Activated T-helper 1 cell treated with anti-CD3 and anti-CD28 coated beads, Interleukin-12 subunit alpha, Interleukin-12 subunit beta, Interleukin-2, Interleukin-4 antibody, amounts not matched to agents 30 ng/mL and 10 ng/mL and 1 ng/mL, durations not matched to agents 14 hours and 24 hours and 36 hours (primary cell): ENCODE measurements at places on chromosomes 2 and 18. TPM values are rescaled to one million over a fixed set of nuclear protein-coding genes. Genes with fewer than 3 reads are reported as not detected.
A peak's percentile ranks its signal among the peaks of the same experiment; 100 is the strongest.

- no peak for DNase-seq
Measured at GRCh38 chr18:35377875-35378573, 887 bp upstream of the ZNF396 start.

DNA sequence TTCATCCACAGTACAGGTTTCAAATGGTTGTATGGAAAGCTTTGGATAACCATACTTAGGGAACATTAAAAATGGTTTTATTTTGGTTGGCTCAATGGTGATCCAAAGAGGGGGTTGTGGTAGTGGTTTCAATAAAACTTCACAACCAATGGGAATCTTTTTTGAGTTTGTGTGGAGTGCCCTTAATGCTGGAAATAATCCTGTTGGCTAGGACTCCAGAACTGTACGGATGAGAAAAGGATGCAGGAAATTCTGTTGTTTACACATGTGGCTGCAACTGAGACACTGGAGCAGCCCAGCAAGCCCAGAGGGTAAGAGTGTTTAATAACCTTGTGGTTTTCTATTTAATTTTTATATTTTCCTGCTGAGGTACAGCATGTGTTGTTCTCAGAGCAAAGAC is at the start of gene CCDC102B:
CCDC102B (plus strand) TSS at position 210 of the 400 bp plus-strand sequence. CDS start 38,684 bp downstream, outside the sequence.
- no peak for DNase-seq

- DNase-seq, result no peak
Measured at GRCh38 chr2:239758279-239758877, 266.8 kb downstream of the NDUFA10 start.

DNA sequence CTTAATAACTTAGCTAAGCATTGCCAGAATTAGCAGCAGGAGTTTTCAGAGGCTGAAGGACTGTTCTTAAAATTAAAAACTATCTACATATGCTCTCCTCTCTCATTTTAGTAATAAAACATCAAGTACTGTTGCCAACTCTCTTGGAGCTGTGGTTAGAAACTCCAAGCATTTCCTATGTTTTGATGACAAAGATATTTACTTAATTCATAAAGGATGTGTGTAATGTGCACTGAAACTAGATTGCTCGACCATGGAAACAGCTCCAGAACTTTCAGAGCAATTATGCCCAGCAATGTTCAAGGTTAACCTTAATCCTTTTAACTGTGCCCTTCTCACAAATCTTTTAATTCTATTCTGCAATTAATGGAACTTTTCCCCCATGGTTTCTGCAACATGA is 8.4 kb downstream of the GRP start:
- no peak for DNase-seq

DNA sequence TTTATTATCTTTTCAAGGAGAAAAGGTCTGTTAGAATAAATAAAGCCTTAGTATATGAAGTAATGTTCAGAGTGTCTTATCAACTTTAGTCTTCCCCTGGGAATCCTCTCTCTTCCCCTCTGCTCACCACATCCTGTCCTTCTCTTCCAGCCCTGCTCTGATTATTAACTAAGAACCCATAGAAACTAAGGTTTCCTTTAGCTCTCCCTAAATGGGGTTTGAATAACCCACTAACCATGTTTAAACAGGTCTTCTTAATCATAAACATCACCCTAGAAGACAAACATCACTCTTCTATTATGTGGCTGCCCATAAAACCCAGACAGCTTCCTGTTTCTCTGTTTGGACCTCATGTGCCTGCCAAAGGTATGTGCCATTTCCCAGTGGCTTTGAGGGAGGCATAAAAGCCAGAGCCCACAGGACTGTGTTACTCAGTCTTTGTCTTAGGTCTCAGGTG is 50.1 kb downstream of the SLC14A1 start:
- no peak for DNase-seq

DNA sequence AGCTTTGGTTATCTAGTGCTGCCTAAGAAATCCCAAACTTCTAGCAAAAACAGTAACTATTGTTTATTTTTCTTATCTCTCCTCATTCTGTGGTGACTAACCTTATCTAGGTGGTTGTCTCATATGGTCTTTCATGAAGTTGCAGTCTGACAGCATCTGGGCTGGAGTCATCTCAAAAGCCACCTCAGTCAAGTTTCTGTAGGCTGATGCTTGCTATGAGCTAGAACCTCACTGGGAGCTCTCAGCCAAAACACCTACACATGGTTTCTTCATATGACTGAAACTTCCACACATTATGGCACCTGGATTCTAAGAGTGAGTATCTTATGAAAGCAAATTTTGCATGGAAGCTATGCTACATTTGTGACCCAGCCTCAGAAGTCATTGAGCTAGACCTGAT is 596.4 kb upstream of the VRK2 start:
- DNase-seq, result no peak

GRCh38 chr2:214575030-214575429 is 164.2 kb downstream of the VWC2L start:
- no peak for DNase-seq

GRCh38 chr2:118121986-118122524 is 33.8 kb downstream of the INSIG2 start:
- no peak for DNase-seq

DNA sequence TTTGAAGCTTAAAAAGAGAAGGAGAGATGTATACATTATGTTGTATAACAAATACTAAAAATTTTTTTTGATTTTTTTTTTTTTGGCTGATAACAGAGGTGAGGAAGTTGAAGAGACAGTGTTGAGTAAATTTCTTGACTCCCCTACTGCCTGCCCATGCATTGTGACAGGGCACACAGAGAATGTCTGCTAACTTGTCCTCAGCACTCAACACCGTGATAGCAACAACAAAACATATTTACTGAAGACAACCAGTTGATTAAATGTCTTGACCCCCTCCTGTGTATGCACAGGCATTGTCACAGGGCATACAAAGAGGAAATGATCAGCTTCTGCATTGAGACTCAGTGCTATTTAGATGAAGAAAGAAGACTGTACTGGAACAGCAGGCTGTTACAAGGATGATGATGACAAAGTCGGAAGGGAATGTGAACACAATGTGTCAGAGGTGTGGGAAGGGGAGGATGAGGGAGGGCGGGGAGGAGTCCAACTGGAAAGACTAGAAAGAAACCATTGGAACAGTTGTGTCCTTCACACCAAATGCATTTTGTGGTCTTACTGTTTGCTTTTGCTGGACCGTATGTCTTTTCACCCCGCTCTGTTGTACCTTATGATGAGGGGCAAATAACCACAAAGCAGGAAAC is 89.5 kb downstream of the CERS6 start:
- DNase-seq, result no peak

DNA sequence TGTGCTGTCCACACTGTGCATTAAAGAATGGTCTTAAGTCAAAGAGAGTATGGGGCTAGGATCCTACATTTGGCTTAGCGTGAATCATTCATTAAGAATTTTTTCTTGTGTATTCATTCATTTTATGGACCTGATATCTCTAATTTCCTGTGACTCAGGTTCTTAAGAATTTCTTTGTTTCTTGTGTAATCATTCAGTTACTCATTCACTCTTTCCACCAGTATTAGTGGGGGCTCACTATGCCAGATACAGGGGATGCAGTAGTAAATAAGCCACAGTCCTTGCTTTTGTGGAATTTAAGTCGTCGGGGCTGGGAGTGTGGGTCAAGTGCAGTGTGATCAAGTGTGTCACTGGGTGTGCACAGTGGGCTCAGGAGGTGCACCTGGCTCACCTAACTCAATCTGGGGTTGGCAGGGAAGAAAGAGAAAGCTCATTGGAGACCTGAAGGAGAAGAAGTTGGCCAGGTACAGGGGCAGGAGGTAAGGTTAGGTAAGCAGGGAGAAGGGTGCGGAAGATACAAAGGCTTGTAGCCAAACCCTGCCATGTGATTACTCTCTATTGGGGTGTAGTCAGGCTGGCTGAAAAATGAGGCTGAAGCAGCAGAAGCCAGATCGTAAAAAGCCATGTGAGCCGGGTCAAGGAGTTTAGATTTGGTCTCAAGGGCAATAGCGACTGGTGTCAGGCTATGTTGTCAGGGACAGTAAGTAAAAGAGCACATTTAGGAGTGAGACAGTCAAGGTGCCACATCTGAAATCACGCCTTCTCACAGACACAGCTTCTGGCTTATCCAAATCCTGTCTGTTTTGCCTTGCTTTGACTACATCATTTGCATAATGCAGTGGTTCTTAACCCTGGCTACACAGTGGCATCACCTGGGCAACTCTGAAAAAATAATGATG is 67.2 kb downstream of the KCTD1 start:
- DNase-seq, result no peak

GRCh38 chr18:3405713-3406112 is 44.3 kb upstream of the TGIF1 start:
- no peak for DNase-seq

- no peak for DNase-seq
Measured at GRCh38 chr2:104701411-104701911, 152.5 kb upstream of the POU3F3 start.

DNA sequence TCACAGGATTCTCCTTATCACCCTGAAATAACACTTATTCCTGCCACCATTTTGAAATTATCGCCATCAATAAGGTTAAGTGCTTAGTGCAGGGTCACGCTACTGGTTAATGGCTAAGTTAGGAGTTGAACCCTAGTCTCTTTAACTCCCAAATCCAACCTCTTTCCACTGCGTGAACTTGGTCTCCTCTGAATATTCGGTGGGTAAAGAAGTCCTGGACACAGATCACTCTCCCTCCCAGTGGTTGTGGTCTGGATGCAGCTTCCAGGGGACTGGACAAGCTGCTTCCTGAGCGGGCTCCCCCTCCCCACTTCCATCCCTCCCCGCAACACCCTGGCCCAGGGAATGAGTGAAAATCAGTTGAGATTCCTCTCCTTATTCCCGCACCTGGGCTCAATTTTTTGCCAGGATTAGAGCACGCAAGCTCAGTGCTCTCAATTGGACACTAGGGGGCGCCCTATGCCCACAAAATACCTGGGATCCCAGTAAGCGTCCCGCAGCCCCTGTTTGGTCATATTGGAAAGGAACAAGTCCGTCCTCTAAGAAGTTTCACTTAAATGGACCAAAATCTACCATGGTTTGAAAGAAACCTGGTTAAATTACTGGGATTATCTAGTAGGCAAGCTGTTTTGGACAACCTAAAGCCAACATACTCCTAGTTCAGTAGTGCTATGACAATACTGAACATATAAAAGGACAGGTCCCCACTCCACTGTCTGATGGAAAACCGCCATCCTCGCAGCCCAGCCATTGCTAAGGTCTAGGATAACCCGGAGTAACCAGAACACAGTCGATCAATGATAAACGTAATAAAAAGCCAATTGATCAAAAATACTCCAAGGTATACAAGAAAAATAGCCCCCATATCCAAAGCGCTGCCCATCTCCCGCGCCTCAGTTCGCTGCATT is 40.4 kb downstream of the DHRS9 start:
- DNase-seq, result peak; percentile 58

- DNase-seq, result no peak
Measured at GRCh38 chr2:238325694-238326093, 5.4 kb downstream of the TRAF3IP1 start.

- no peak for DNase-seq
Measured at GRCh38 chr2:239154971-239155805, 245.6 kb downstream of the HDAC4 start.

DNA sequence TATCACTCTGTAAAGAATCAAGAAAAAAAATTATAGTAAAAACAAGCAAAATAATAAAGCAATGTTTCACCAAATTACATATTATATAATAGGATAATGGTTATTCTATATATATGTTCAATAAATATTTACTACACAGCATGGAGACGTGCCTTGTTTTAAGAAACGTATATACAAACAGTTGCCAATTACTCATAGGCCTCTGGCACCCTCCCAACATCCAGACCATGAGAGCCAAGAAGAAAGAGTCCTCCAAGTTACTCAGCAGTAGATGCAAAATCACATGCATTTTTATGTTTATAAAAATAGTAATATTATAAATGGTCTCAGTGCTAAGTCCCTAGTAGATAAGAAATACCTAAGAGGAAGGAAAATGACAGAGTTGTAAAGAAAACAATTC is 64.8 kb downstream of the REV1 start:
- no peak for DNase-seq

DNA sequence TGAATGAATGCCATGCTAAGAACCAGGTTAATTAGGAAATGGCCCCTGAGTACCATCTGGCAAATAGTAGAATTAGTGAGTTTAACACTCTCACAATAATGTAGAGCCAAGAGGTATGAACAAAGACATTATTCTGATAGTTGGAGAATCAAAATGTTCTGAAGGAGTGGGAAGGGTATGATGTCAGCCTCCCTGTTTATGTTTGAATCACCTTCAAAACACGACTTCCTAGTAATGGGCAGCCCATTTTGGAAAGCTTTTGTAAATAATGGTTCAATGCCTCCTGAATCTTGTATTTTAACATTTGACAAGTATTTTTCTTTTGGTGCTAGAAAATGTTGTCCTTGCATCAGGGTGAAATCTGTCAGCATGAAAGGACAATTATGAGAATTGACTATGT is 108.3 kb downstream of the DSEL start:
- no peak for DNase-seq

DNA sequence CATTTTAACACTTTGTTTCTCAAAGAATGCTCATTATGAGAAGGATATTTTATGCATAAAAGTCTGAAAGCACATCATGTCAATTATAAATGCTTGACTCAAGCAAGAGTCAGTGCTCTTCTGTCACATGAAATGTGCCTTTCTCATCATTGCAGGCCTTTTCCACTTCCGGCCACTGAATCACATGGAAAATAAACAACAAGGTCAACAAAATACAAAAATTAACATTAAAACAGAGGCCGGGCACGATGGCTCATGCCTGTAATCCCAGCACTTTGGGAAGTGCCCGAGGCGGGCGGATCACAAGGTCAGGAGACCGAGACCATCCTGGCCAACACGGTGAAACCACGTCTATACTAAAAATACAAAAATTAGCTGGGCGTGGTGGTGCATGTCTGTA is 480.6 kb downstream of the SPAG16 start:
- DNase-seq, result no peak

GRCh38 chr2:25544445-25544844 is 128.9 kb downstream of the DTNB start:
- no peak for DNase-seq

GRCh38 chr2:138476186-138476585 is 25.4 kb upstream of the SPOPL start:
- DNase-seq, result no peak

DNA sequence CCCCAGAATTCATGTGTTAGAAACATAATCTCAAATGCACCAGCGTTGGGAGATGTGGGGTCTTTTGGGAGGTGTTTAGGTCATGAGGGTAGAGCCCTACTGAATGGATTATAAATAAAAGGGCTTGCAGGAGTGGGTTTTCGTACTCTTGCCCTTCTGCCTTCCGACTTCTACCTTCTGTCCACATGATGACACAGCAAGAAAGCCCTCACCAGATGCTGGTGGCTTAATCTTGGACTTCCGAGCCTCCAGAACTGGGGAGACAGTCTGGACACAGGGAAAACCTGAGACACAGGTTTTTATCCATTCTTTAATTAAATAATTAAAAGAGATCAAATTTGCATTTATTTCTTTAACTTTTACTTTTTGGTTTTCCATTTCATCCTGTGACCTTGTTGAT is 87.8 kb downstream of the DIS3L2 start:
- no peak for DNase-seq

GRCh38 chr2:119449521-119449920 is 17.9 kb downstream of the TMEM37 start:
- DNase-seq, result no peak

The SKOR2 gene
- not detected in 2 replicates for total RNA-seq

The RESP18 gene
- not detected in 2 replicates for total RNA-seq

The CNTNAP5 gene
- total RNA-seq, result not detected in 2 replicates

The RAX gene
- not detected in 2 replicates for total RNA-seq

The FAM237A gene
- total RNA-seq, result not detected in 2 replicates

The TLX2 gene
- 1.2 and 1.5 TPM in 2 replicates for total RNA-seq

The MGAT4A gene
- total RNA-seq, result 47.0 and 49.7 TPM in 2 replicates

The EFEMP1 gene
- not detected in 2 replicates for total RNA-seq

The RBFA gene
- 48.5 and 50.3 TPM in 2 replicates for total RNA-seq

The NGEF gene
- total RNA-seq, result 0.21 TPM in 1 of 2 replicates, not detected in the other

The LYG1 gene
- total RNA-seq, result 1.5 and 1.7 TPM in 2 replicates
